ENCODE measurements at places on chromosomes 4 and X. TPM values are rescaled to one million over a fixed set of nuclear protein-coding genes. Genes with fewer than 3 reads are reported as not detected.

The PLS3 gene
- 119 TPM for total RNA-seq

The TRIM61 gene
- 2.6 TPM for total RNA-seq

The AWAT2 gene
- not detected for total RNA-seq

The F8 gene
- total RNA-seq = 28.2 TPM

The SPANXD gene
- not detected for total RNA-seq

The BMX gene
- 1.4 TPM for total RNA-seq

The CCDC120 gene
- 16.9 TPM for total RNA-seq

The MAGEE1 gene
- total RNA-seq = 3.2 TPM

The PSAPL1 gene
- total RNA-seq = not detected
